ENCODE measurements at places on chromosomes 3 and 15.

- H3K27ac ChIP-seq: no peak overlapping the region
- H3K4me1 ChIP-seq: no peaks in the 10 kb centered on the region
- H3K36me3 ChIP-seq: no peaks in the 10 kb centered on the region
- H3K4me3 ChIP-seq: no peak overlapping the region
- H3K27me3 ChIP-seq: peaks cover 2% of the 10 kb centered on the region
Measured at GRCh38 chr15:68749793-68750192, 70.9 kb downstream of the ANP32A start.

DNA sequence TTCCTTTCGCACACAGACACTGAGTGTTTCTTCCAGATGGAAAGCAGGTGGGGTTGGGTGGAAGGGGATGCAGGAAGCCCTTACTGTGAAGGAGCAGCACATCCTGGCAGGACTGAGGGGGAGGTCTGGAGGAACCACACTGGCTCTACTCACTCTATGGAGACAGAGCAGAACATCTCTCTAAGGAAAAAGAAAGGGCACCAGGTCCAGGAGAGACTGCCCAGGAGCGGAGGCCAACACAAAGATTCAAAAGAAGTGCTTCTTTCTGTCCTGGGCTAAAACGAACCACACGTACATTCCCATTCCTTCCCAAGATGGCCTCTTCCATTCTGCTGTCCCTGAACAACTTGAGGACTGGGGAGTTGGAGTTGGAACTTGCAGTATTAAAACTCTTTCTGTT, 13.8 kb upstream of the VIPR1 start:
- no peak for DNase-seq
- no peak overlapping the region for H3K4me3 ChIP-seq
- H3K27ac ChIP-seq: no peak overlapping the region
- peaks cover 2% of the 10 kb centered on the region for H3K4me1 ChIP-seq

- no peak for DNase-seq
- peaks cover 71% of the 10 kb centered on the region for H3K36me3 ChIP-seq
- no peak overlapping the region for H3K27ac ChIP-seq
Measured at GRCh38 chr3:46924921-46925584, 47.5 kb downstream of the PTH1R start.

GRCh38 chr3:52237657-52238172, 1.2 kb downstream of the TWF2 start:
- H3K4me1 ChIP-seq: peaks cover 16% of the 10 kb centered on the region
- H3K27ac ChIP-seq: no peak overlapping the region
- peak overlapping the region; percentile 80 for H3K4me3 ChIP-seq
- peaks cover 17% of the 10 kb centered on the region for H3K36me3 ChIP-seq

GRCh38 chr15:70826634-70827033, 27.3 kb downstream of the LARP6 start:
- no peak overlapping the region for H3K27ac ChIP-seq
- DNase-seq: no peak
- no peaks in the 10 kb centered on the region for H3K27me3 ChIP-seq
- no peak overlapping the region for H3K4me3 ChIP-seq
- peaks cover 2% of the 10 kb centered on the region for H3K36me3 ChIP-seq

GRCh38 chr3:4751502-4752101, 227.6 kb upstream of the BHLHE40 start:
- no peak for DNase-seq
- no peak overlapping the region for H3K4me3 ChIP-seq

GRCh38 chr3:56126632-56127031, 341.6 kb downstream of the ERC2 start:
- peaks cover 2% of the 10 kb centered on the region for H3K27me3 ChIP-seq
- no peak overlapping the region for H3K27ac ChIP-seq
- no peaks in the 10 kb centered on the region for H3K4me1 ChIP-seq
- DNase-seq: no peak
- H3K4me3 ChIP-seq: no peak overlapping the region

GRCh38 chr3:104768886-104769285, 597.8 kb upstream of the ALCAM start:
- H3K36me3 ChIP-seq: no peaks in the 10 kb centered on the region
- H3K27me3 ChIP-seq: no peaks in the 10 kb centered on the region
- DNase-seq: no peak
- H3K27ac ChIP-seq: no peak overlapping the region
- no peaks in the 10 kb centered on the region for H3K4me1 ChIP-seq

DNA sequence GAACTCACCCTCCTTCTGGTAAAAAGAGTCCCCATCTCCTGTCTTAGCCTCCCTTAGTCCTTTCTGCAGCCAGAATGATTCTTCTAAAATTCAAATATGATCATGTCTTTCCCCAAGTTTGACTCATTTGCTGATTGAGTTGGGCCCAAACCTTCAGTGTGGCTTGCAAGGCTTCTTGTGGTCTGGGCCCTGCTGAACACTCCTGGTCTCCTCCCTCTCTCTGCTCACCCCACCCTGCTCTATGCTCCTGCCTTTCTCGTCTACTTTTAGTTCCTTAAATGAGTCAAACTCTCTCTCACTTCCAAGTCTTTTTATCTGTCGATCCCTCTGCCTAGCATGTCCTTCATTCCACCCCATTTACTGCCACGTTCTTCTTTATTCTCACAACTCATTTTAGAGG, 72.6 kb downstream of the CCR1 start:
- no peak for DNase-seq
- H3K27me3 ChIP-seq: peaks cover 2% of the 10 kb centered on the region
- H3K27ac ChIP-seq: no peak overlapping the region
- H3K36me3 ChIP-seq: no peaks in the 10 kb centered on the region
- H3K4me3 ChIP-seq: no peak overlapping the region

- no peak overlapping the region for H3K27ac ChIP-seq
- H3K36me3 ChIP-seq: peaks cover 11% of the 10 kb centered on the region
- peaks cover 31% of the 10 kb centered on the region for H3K4me1 ChIP-seq
- no peak for DNase-seq
Measured at GRCh38 chr3:128379367-128380160, 87.1 kb downstream of the DNAJB8 start.

- no peak overlapping the region for H3K27ac ChIP-seq
- no peak overlapping the region for H3K4me3 ChIP-seq
- DNase-seq: no peak
- H3K4me1 ChIP-seq: no peaks in the 10 kb centered on the region
- H3K27me3 ChIP-seq: no peaks in the 10 kb centered on the region
- no peaks in the 10 kb centered on the region for H3K36me3 ChIP-seq
Measured at GRCh38 chr3:162367429-162368260, 871.0 kb downstream of the OTOL1 start.

GRCh38 chr15:37921527-37922385, 12.7 kb upstream of the TMCO5A start:
- H3K4me3 ChIP-seq: no peak overlapping the region
- H3K36me3 ChIP-seq: no peaks in the 10 kb centered on the region
- DNase-seq: no peak
- H3K27ac ChIP-seq: no peak overlapping the region

DNA sequence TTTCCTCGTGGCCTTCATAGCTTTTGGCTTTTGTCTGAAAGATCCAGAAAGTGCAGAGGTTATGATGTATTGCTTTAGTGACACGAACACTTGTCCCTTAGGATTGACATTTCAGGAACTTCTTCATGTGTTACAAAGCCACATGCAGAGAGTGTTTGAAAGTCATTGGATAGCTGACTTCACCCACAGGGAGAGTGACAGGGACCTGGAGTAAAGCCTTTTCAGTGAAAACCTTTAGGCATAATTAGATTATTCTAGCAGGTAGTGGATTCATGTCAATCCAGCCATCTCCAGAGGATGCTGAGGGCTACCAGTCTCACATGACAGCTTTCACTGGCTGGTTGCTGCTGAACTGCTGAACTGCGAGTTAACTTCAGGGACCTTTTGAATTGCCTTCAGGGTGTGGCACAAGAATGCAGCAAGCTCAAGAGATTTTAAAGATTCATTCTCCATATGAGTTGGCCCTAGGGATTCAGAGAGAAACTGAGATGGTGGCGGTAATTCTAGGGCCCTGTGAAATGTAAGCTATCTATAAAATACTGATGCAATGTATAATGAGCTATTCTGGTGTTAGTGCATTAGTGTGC, 267.0 kb upstream of the GOLIM4 start:
- H3K27me3 ChIP-seq: no peaks in the 10 kb centered on the region
- no peak overlapping the region for H3K4me3 ChIP-seq
- no peaks in the 10 kb centered on the region for H3K4me1 ChIP-seq
- no peak overlapping the region for H3K27ac ChIP-seq
- H3K36me3 ChIP-seq: no peaks in the 10 kb centered on the region

DNA sequence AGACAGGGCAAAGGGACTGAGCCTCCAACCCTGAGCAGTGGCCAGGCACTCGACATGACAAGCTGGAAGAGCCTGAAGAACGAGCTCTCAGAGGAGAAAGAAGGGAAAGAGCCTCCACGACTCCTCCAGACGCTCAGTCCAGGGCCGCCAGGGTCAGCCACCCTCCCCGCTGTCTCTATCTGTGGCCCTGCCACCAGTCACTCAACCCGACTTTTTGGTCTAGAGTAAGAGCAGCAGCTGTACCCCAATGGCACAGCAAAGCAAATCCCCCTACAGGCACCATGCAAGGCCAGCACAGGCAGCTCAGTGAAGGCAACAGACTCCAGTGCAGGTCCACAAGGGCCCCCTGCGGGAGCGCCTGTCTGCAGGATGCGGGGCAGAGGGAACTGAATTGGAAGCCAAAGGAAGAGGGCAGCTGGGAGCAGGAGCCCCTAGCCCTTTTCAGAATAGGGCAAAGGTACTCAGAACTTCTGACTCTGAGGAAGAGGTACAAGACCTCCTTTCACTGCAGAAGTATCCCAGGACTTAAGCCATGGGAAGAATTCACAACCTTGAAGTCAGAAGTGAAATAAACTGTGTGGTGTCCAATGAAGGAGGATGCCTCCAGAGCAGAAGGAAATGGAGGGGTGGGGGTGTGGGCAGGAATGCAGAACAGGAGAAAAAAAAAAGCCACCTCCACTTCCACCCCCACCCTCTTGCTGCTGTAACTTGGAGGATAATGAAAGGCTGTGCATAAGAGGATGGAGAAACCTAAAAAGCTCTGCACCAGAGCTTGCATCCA, 8.5 kb upstream of the GRAMD2A start:
- no peaks in the 10 kb centered on the region for H3K27me3 ChIP-seq
- no peaks in the 10 kb centered on the region for H3K4me1 ChIP-seq
- no peak for DNase-seq

DNA sequence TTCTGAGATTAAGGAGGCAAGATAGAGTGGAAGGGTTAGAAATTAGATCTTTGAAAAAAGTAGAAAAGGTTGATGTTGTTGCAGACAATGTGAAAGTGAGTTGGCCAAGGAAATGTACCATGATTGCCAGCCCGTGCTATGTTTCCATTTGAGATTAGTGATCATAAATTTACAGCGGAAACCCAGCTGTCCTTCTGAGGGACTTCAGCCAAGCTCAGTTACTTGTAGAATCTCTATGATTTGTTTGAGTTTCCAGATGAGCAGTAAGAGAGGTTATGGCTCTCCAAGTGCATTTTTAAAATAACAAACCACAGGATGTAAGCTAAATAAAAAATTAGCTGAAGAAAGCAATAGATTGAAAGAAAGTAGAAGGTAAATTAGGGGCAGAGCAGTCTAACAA, 54.2 kb upstream of the RBMS3 start:
- no peak overlapping the region for H3K27ac ChIP-seq
- no peaks in the 10 kb centered on the region for H3K4me1 ChIP-seq
- H3K36me3 ChIP-seq: no peaks in the 10 kb centered on the region
- H3K4me3 ChIP-seq: no peak overlapping the region
- H3K27me3 ChIP-seq: no peaks in the 10 kb centered on the region

GRCh38 chr15:63513728-63514127, 9.3 kb downstream of the USP3 start:
- no peak overlapping the region for H3K4me3 ChIP-seq
- H3K27me3 ChIP-seq: no peaks in the 10 kb centered on the region
- peaks cover 8% of the 10 kb centered on the region for H3K4me1 ChIP-seq

DNA sequence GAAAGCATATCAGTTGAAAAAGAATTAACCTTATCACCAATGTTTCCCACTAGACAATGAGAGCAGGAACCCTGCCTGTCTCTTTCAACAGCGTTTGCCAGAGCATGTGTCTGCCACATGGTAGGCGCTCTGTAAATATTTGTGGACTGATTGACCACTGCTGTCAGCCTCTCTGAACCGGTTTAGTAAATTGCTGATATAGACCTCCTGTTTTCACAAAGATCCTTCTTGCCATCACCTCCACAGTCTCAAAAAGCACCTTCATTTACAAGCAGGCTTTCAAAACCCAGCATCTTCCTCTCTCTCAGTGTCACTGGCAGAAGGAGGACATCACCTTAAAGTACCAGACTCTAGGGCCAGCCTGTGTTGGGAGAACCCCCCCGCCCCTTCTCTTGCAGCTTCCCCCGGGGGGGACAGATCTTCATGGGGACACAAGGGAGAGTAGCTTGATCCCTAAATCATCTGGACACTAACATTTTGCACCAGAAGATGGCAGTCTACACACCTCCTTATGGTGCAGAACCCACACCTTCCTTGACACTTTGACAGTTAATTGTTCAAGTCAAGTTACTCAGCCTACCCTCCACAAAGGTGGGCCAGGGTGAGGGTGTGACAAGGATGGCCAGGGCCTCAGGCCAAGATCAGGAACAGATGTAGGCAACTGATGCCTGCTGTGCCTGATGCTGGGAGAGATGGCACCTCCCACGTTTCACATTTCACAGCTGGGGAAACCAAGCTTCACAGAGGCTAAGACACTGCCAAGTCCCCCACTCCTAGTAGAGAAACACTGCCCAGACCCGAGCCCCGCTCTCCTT, 37.8 kb upstream of the USP3 start:
- H3K4me3 ChIP-seq: no peak overlapping the region
- peaks cover 36% of the 10 kb centered on the region for H3K4me1 ChIP-seq
- H3K27me3 ChIP-seq: no peaks in the 10 kb centered on the region
- no peaks in the 10 kb centered on the region for H3K36me3 ChIP-seq
- peak; percentile 72 for DNase-seq

- H3K27ac ChIP-seq: no peak overlapping the region
- H3K36me3 ChIP-seq: peaks cover 11% of the 10 kb centered on the region
- no peak for DNase-seq
- H3K4me3 ChIP-seq: no peak overlapping the region
Measured at GRCh38 chr3:124999897-125000435, 55.8 kb downstream of the HEG1 start.

DNA sequence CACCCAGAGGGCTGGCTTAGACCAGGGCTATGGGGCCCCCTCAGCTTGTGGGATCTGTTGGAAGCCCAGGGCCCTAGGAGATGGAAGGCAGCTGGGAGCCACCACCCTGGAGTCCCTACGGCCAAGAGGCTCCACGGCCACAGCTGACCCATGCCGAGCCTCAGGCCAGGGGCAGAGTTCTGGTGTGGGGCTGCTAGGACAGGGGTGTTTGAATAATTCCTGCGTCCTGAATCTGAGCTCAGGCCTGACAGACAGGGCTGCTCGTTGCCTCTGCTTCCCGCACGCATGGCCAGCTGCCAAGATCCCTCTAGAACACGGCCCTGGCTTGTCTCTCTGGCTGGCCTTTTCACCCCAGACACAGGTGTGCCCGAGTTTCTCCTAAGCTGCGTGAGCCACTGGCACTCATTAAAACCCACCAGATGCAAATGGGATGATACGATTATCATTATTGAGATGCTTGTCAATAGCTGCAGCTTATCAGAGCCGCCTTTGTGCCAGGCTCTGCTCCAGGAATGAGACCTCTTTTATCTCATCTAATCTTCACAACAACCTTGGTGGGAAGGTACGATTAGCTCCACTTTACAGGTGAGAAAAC, 70.2 kb downstream of the EFCAB12 start:
- H3K4me1 ChIP-seq: no peaks in the 10 kb centered on the region
- H3K27me3 ChIP-seq: peaks cover 4% of the 10 kb centered on the region
- H3K36me3 ChIP-seq: no peaks in the 10 kb centered on the region
- no peak for DNase-seq
- no peak overlapping the region for H3K4me3 ChIP-seq

GRCh38 chr15:75776065-75776423, 63.4 kb upstream of the CSPG4 start:
- no peak for DNase-seq
- no peak overlapping the region for H3K27ac ChIP-seq
- H3K36me3 ChIP-seq: no peaks in the 10 kb centered on the region
- H3K4me1 ChIP-seq: no peaks in the 10 kb centered on the region
- no peaks in the 10 kb centered on the region for H3K27me3 ChIP-seq
